ENCODE measurements at places on chromosomes 2 and 18.

GRCh38 chr2:191522478-191523120, 155.3 kb upstream of the NABP1 start:
- DNase-seq: no peak

GRCh38 chr2:191555092-191555742, 122.7 kb upstream of the NABP1 start:
- DNase-seq: peak; percentile 77

DNA sequence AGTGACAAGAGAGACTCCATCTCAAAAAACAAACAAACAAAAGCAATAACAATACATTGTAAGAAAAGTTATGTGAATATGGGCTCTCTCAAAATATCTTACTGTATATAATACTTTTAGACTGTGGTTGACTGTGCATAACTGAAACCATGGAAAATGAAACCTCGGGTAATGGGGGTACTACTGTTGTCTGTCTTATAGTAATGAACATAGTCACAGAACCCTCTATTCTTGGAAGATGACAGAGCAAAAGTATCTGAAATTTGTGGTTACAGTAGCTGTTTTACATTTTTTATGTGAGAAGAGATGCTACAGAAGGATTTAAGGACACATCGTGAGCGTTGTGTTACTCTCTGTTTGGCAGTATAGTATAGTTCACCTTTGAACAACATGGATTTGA, 60.5 kb downstream of the MAP4K4 start:
- DNase-seq: no peak

- DNase-seq: no peak
These were observed 33.1 kb downstream of the EVA1A start for GRCh38 chr2:75527676-75528075.
